Left ventricle myocardium inferior (tissue), 1 donor: ENCODE measurements at places on chromosomes 2 and 18. TPM values are rescaled to one million over a fixed set of nuclear protein-coding genes. Genes with fewer than 3 reads are reported as not detected.

Gene CYP27A1
- total RNA-seq = 6.7 TPM

Gene RBKS
- total RNA-seq = 2.7 TPM

Gene USP37
- total RNA-seq = 5.7 TPM

GRCh38 chr18:56038171-56039030 lies 450.4 kb upstream of the TCF4 start:
- no peak for DNase-seq

GRCh38 chr2:170571612-170572011 lies 143.5 kb upstream of the SP5 start:
- no peak for DNase-seq

- DNase-seq = no peak
These were observed 42.9 kb downstream of the DYSF start for GRCh38 chr2:71496156-71496770.

GRCh38 chr2:49831698-49832367 lies 677.5 kb upstream of the FSHR start:
- no peak for DNase-seq

DNA sequence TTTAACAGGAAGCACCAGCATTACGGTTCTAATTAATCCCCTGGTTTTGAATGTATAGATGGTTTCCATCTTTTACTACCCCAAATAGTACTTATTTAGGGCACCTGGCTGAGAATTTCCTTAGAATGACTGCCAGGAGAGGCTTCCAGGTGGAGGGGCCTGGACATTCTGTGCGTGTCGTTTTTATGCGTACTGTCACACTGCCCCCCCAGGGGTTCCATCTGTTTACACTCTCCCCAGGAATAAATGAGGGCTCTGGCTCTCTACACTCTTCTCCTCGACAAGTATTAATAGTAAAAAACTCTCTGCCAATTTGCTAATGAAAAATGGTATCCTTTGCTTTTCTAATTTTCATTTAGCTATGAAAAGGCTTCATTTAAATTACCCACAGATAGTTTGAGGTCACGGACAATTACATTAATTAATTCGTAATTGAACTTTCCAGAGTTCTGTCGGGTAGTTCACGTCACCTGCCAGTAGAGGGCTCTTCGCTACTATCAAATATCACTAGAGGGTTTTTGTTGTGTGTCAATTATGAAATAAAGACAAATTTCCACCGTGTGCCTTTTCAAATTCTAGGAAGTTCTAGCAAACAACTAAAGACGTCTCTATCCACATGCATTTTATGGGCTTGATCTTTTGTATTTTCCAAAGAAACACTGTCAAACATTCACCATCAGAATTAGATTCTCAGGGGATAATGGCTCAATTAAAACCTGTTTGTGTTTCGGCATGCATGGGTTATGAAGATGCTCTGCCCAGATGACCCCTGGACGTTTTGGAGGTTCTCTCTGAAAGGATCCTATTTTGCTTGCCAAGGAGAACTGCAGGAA lies 88.8 kb upstream of the ASB18 start:
- DNase-seq = no peak
